ENCODE measurements at places on chromosomes 11 and 22. TPM values are rescaled to one million over a fixed set of nuclear protein-coding genes. Genes with fewer than 3 reads are reported as not detected.

The OLFML1 gene
- 16.3 TPM for total RNA-seq

The MRPL48 gene
- total RNA-seq: 30.9 TPM

The SHANK3 gene
- total RNA-seq: 9.7 TPM

The SERPING1 gene
- 906 TPM for total RNA-seq

The FGF19 gene
- not detected for total RNA-seq

The SPATA19 gene
- total RNA-seq: not detected

The PTH gene
- not detected for total RNA-seq

- no peaks in the 10 kb centered on the region for H3K27me3 ChIP-seq
- no peaks in the 10 kb centered on the region for H3K36me3 ChIP-seq
- DNase-seq: no peak
- H3K4me1 ChIP-seq: peaks cover 7% of the 10 kb centered on the region
Observed at GRCh38 chr11:2534134-2534956, 89.5 kb downstream of the KCNQ1 start.

DNA sequence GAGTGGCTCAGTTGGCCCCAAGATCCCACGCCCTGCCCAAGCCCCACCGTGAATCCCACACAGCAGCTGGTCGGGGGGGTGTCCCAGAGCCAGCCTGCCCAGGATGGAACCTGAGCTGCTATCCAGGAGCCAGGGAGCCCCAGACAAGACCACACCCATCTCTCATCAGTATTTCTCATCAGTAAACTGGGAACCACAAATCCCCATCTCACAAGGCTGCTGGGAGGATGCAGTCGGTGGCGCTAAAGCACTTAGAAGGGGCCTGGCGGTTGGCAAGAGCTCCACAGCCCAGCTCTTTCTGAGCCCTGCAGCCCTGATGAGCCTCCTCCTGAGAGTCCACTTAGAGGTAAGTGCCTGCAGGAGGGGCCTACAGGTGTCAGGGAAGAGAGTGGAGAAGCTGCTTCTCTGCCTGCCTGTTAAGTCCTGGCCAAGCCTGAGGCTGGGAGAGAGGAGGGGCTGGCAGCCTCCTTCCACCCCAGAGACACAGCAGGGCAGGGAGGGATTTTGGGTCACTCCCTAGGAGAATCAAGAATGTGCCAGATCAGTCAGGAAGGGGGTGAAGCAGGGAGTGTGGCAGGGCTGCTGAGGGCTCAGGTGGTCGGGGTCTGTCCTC is 6.1 kb downstream of the FADS3 start:
- DNase-seq: no peak
- peaks cover under 1% of the 10 kb centered on the region for H3K4me1 ChIP-seq
- no peaks in the 10 kb centered on the region for H3K36me3 ChIP-seq
- no peak overlapping the region for H3K27ac ChIP-seq

- no peaks in the 10 kb centered on the region for H3K36me3 ChIP-seq
- H3K27me3 ChIP-seq: no peaks in the 10 kb centered on the region
- DNase-seq: no peak
- no peak overlapping the region for H3K27ac ChIP-seq
- H3K4me3 ChIP-seq: no peak overlapping the region
Observed at GRCh38 chr11:58334708-58335107, 24.2 kb downstream of the OR5B17 start.

DNA sequence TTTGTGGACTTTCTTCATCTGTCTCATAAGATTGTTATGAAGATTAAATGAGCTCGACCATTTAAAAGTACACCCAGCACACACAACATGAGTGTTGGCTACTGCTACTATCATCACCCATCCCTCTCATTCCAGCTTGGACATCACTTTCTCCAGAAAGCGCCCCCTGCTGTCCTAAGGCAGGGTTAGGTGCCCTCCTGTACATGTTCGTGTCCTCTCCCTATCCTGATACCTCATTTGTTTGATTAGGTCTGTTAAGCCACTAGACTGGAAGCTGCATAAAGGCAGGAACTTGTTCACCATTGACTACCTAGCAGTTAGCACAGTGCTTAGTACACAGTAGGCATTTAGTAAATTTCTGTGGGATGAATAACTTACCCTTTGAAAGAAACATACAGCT is 85.5 kb downstream of the ENTHD1 start:
- no peaks in the 10 kb centered on the region for H3K4me1 ChIP-seq
- no peak overlapping the region for H3K4me3 ChIP-seq
- no peaks in the 10 kb centered on the region for H3K36me3 ChIP-seq
- H3K27ac ChIP-seq: no peak overlapping the region
- no peak for DNase-seq
- H3K27me3 ChIP-seq: no peaks in the 10 kb centered on the region

DNA sequence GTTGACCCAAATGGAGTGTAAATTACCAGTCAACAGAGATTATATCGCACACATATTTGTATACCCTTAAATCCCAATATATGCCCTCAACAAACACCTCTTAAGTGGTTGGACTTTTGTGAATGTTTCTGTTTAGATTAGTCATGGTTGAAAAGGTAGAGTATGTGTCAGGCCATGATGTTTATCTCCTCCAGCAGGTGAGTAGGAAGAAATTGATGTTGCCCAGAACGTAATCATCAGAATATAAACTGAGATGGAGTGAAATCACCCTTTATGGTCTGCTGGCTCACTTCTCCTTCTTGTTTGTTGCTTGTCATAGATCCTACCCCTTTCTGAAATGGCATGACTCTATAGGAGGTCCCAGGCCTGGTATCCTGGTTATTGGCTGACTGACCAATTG is 431.8 kb downstream of the ETS1 start:
- H3K4me1 ChIP-seq: no peaks in the 10 kb centered on the region
- no peaks in the 10 kb centered on the region for H3K27me3 ChIP-seq
- H3K4me3 ChIP-seq: no peak overlapping the region

DNA sequence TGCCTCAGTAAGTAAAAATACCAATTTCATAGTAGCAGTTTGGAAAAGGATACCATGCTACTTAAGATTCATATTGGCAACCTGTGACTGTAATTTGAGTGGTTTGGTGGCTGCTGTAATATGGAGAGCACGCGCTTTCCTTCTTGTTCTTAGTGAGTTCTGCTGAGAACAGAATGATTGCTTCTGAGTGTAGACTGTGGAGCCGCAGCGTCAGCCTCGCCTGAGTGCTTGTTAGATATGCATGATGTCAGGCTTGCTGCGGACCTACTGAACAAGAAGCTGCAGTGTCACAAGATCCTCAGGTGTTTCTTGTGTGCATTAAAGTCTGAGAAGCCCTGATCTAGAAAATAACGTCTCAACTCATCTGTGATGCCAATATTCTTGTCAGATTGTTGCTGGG is 143.2 kb downstream of the ARHGAP42 start:
- no peak overlapping the region for H3K27ac ChIP-seq
- no peak overlapping the region for H3K4me3 ChIP-seq
- no peaks in the 10 kb centered on the region for H3K36me3 ChIP-seq
- DNase-seq: no peak
- H3K27me3 ChIP-seq: no peaks in the 10 kb centered on the region
- H3K4me1 ChIP-seq: peaks cover 6% of the 10 kb centered on the region

- H3K4me1 ChIP-seq: peaks cover 2% of the 10 kb centered on the region
- peak overlapping the region; percentile 17 for H3K4me3 ChIP-seq
- no peak for DNase-seq
- H3K36me3 ChIP-seq: no peaks in the 10 kb centered on the region
- no peak overlapping the region for H3K27ac ChIP-seq
- no peaks in the 10 kb centered on the region for H3K27me3 ChIP-seq
Observed at GRCh38 chr11:130160498-130161155, 1.0 kb downstream of the ST14 start.

DNA sequence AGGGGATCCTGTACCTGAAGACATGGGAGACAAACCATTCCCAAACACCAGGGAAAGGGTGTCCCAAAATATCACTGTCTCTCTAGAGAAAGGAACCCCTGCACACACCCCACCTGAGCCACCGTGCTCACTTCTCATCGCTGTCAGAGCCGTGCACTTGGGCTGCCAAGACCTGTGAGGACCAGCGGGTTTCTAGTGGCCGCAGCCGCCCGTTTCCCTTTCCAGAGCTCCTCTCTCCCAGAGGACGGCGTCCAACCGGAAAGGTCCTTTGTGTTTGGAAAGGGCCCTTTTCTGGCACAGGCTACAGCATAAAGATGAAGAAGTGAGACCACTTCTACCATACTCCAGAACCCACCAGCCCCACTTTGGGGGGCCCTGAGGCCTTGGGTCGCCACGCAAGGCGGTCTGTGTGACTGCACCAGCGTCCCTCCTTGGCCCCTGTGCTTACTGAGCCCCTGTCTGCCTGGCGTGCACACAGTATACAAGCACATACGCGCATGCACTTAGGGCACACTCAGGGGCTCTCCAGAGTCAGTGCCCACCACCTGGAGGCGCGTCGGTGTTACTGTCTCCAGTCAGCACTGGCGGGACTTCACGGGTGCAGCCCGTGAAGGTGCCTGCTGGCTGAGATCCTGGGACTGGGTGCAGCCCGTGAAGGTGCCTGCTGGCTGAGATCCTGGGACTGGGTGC is 381.8 kb downstream of the TBC1D22A start:
- no peak overlapping the region for H3K4me3 ChIP-seq
- no peak for DNase-seq
- H3K27ac ChIP-seq: no peak overlapping the region
- H3K27me3 ChIP-seq: no peaks in the 10 kb centered on the region

DNA sequence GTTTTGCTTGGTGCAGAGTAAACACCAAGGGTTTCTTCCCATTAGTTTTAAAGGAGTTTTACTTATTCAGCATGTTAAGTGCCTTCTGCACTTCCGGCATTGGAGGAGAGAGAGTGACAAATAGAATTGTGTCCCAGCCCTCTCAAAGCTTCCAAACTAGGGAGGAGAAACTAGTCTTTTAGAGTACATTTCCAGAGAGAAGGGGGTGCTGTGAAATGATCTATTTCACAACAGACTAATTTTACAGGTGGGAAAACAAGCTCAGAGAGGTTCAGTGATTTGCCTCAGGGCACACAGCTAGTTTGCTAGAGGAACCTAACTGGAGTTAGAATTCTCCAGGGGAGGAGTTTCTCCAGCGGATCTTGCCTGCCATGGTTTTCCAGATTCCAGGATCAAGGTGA is 12.6 kb downstream of the MPST start:
- peak overlapping the region; percentile 31 for H3K27ac ChIP-seq
- H3K36me3 ChIP-seq: no peaks in the 10 kb centered on the region
- H3K4me1 ChIP-seq: peaks cover 5% of the 10 kb centered on the region
- no peak for DNase-seq
- H3K27me3 ChIP-seq: no peaks in the 10 kb centered on the region

DNA sequence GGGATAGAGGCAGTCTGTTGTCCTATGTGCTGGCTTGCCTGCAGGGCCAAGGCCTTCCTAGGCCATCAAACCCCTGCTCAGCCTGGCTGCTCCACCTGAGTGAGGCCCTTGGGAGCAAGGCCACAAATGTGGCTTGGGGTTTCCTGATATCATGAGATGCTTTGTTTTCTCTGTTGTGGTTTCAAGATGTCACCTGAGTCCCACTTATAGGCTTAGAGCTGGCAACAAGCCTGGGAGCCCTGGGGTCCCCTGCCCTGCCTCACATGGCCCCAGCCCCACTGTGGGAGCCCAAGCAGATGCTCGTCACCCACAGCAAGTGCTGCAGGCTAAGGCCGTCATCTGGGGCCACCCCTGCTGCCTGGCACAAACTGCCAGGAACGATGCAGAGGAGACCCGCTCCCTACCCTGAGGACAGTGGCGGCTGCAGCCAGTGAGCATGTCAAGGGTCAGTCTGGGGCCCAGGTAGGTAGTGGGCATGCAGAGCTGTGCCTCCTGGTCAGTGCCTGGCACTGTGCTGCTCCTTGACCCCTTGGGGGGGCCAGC is 75.4 kb upstream of the KCNQ1OT1 start:
- no peaks in the 10 kb centered on the region for H3K36me3 ChIP-seq
- DNase-seq: peak; percentile 12
- no peak overlapping the region for H3K4me3 ChIP-seq
- H3K27ac ChIP-seq: no peak overlapping the region
- H3K27me3 ChIP-seq: no peaks in the 10 kb centered on the region
- H3K4me1 ChIP-seq: peaks cover 26% of the 10 kb centered on the region

- no peaks in the 10 kb centered on the region for H3K36me3 ChIP-seq
- H3K4me1 ChIP-seq: peaks cover 6% of the 10 kb centered on the region
- H3K27ac ChIP-seq: peak overlapping the region; percentile 97
- no peak for DNase-seq
Observed at GRCh38 chr22:40654522-40655167, 18.1 kb upstream of the MRTFA start.

GRCh38 chr22:30245985-30246813 is at the start of gene LIF:
LIF (minus strand) TSS chr22:30246759; CDS start chr22:30246695, 64 bp downstream.
- peak within 1 kb of the TSS; percentile 42 for H3K4me3 ChIP-seq
- no peak for DNase-seq
- H3K27me3 ChIP-seq: no peaks in the 10 kb centered on the region
- H3K27ac ChIP-seq: no peak within 1 kb of the TSS
- H3K36me3 ChIP-seq: no peaks in the 10 kb centered on the region

- H3K4me3 ChIP-seq: no peak overlapping the region
- H3K36me3 ChIP-seq: no peaks in the 10 kb centered on the region
- no peak overlapping the region for H3K27ac ChIP-seq
- no peak for DNase-seq
- no peaks in the 10 kb centered on the region for H3K27me3 ChIP-seq
Observed at GRCh38 chr11:106418791-106419190, 341.3 kb downstream of the AASDHPPT start.

GRCh38 chr11:15754221-15754620 is 602.1 kb downstream of the SOX6 start:
- H3K4me1 ChIP-seq: no peaks in the 10 kb centered on the region
- DNase-seq: no peak
- no peaks in the 10 kb centered on the region for H3K27me3 ChIP-seq
- H3K4me3 ChIP-seq: no peak overlapping the region
- no peak overlapping the region for H3K27ac ChIP-seq

DNA sequence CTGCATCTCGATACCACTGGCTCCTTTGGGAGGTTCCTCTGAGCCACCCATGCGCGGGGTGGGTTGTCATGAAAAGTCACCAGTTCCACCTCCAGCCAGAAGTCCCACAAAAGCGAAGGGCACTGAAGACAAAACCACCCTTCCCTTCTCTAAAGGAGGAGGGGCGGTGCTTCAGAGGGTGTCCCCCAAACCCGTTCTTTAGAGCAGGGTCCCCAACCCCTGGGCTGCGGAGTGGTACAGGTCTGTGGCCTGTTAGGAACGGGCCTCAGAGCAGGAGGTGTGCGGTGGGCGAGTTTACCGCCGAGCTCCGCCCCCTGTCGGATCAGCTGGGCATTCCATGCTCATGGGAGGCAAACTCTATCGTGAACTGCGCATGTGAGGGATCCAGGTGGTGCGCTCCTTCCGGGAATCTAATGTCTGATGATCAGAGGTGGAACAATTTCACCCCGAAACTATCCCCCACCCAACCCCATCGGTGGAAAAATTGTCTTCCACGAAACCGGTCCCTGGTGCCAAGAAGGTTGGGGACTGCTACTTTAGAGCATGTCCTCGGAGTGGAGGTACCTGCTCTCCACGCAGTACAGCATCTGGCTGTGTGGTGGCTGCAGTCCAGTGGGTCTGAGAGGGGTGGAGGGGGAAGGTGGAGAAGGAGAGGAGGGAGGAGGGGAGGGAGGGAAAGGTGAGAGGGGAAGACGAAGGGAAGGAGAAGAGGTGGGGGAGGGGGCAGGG is 72.9 kb upstream of the SEPTIN5 start:
- H3K4me3 ChIP-seq: no peak overlapping the region
- DNase-seq: no peak
- no peaks in the 10 kb centered on the region for H3K27me3 ChIP-seq
- H3K4me1 ChIP-seq: no peaks in the 10 kb centered on the region
- no peaks in the 10 kb centered on the region for H3K36me3 ChIP-seq

Measured in ovary (tissue), 10 donors.